ENCODE measurements at places on chromosomes 4 and X.

GRCh38 chrX:68254738-68255645 is 178.3 kb downstream of the OPHN1 start:
- no peak for DNase-seq

DNA sequence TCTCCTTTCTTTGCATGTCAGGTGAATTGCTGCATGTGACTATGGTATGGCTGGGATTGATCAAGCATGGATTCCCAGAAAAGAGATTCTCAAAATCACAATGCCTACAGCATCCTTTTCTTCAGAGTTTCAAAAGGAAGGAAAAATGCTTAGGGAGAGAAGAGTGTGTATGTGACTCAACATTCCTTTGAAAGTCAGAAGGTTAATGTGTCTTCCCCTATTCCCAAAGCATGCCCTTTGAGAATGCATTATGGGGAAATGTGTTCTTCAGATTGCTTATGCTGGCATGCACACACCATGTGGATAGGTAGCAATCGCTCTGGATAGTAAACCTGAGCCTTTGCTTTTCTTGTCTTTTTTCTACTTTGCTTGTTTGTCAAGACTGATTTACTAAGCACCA is 78.5 kb downstream of the ELOVL6 start:
- no peak for DNase-seq

- no peak for DNase-seq
Observed at GRCh38 chr4:86741846-86742245, 107.3 kb downstream of the SLC10A6 start.

DNA sequence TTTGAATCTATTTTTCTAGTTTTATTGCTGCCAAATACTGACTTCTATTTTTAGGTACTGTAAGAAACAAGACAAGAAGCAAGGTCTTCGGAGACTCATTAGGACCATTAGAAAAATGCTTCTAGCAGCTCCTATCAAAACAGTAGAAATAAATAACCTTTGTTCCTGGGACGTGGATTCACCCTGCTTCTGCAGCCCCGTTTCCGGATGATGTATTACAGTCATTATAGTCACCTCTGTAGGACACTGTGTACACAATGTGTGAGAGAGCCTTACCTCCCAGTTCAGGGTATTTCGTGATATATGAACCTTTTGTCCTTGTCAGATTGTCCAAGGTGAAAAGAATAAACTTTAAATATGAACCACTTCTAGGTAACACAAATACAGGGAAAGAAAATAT is 484.0 kb upstream of the TECRL start:
- DNase-seq, result no peak

DNA sequence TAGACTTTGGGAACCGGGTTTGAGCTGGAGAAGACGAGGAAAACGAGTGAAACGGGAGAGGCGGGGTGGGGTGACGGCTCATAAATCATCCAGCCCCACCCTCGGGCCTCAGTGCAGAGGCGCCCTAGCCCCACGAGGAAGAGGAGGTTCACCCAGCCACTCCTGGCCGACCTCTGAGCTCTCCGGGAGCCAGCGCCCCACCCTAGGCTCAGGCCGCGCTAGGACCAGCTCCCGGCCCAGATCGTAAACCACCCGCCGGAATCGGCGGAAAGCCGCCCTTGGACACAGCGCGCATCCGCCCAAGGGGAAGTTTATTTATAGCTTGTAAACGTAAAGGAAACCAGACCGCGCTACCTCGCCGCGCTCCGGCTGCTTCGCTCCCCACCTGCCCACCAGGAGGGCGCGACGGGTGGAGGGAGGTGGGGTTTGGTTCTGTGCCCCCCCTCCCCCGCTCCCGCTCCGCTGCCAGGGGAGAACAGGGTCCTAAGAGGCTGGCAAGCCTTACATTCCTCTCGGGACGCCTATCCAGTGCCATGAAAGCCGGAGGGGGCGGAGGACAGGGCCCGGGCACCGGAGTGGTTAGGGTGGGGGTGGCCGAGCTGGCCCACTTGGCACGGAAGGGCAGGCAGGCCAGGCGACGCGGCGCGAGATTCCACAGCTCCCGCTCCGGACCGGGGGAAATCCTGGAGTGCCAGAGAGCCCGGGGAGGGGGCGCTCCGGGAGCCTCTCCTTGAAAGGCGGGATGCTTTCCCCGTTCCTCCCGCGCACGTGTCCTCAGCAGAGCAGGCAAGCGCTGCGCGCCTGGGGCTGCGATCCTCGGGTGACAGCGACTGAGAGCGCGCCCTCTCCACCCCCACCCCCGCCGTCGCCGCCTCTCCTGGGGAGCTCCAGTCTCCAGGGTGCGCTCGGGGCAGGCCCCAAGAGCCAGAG is 84.2 kb downstream of the BCOR start:
- peak; percentile 13 for DNase-seq

GRCh38 chrX:14697451-14697850 is 168.1 kb downstream of the GLRA2 start:
- DNase-seq, result peak; percentile 7

- no peak for DNase-seq
Observed at GRCh38 chrX:131225078-131225477, 64.0 kb downstream of the IGSF1 start.

DNA sequence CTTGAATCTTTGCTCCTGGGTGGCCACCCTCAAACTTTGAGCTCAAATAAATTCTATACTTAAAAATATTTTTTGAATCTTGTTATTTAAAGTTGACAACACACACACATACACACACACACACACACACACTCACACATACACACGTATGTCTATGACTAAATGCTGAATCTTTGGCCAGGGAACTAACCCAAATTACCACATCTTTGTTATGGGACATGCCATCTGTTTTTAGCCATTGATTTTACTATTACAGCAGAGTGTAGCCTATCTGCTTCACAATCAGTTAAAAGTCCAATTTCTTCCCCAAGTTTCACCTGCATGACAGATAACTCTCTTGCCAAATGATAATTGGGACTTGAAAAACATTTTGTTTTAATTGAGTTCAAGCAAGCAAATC is 45.0 kb upstream of the USP46 start:
- no peak for DNase-seq

DNA sequence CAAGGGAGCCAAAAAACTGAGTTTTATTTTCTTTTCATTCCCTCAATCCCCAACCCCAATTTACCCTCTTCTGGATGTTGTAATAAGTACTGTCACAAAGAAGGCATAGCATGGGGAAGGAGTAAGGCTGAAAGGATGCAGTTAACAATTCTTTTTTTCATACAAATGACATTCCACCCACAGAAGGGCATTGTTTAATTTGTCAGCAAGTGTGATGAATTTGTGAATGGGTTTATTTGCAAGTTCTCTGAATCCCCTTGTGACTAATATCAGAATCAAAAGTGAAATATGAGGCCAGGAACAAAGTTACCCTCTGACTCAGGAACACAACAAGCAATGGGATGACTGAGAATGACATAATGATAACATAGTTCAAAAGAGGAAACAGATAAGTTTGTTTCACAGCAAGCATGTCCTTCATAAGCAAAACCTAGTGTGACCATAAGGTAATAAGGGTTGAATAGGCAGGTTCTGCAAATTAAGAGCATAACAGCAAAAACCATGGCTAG is 2.1 kb downstream of the GEMIN8 start:
- DNase-seq, result no peak
